ENCODE measurements at places on chromosomes 1 and 21.

DNA sequence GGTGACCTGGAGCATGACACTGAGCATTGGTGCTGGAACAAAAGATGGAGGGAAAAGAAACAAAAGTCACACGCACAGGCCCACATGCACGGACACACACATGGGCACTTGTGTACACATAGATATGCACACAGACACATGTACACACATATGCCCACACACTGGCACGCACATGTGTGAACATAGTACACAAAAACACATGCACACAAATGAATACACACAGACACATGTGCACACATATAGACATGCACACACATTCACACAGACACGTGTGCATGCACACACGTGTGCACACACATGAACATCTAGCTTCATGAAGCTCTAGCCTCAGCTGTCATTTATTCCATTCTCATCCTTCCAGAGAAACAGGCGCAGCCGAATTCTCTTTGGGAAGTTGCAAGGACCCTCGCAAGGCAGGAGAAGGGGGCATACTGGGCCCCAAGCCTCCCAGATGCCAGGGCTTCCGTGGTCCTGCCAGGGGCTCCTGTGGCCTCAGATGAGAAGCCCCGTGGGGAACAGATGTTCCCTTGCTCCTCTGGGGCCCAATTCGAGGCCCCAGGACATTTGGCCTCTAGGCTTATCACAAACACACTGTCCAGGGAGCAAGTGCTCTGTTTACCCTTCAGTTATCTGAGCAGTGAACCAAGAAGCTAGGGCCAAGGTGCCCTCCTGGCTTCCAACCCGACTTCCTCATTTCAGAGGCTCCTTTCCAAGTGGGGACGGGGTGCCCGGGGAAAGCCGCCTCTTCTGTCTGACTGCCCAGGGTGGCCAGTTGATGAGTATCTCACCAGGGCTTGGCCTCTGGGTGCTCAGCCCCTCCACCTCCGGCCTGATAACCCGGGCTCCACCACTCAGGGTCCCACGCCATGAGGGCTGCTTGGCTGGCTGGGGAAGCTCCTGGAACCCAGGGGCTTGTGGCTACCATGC lies 116.4 kb upstream of the ARHGEF16 start:
- no peak for DNase-seq

DNA sequence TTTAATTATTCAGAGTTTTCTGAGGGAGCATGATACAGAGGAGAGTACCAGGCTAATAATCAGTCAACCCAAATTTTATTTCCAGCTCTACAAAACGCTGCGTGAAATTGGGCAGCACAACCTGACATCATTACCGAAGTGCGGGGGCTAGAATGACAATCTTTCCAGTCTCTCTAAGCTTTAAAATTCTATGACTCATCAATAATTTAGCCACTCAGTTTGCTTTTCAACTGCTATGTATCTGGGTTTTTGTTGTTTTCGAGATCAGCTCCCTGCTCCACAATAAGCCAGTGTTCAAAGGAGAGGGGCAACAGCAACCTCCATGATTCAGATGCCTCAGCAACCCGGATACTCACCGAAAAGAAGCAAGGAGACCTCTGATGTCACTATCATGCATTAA lies 13.9 kb downstream of the SORT1 start:
- no peak for DNase-seq

GRCh38 chr1:110770832-110771231 lies 96.1 kb upstream of the KCNA3 start:
- DNase-seq: no peak

GRCh38 chr1:48939042-48939441 lies 162.4 kb upstream of the BEND5 start:
- no peak for DNase-seq

GRCh38 chr1:234845097-234845660 lies 235.2 kb upstream of the IRF2BP2 start:
- DNase-seq: no peak

- no peak for DNase-seq
These were observed 12.5 kb upstream of the KCNA3 start for GRCh38 chr1:110687250-110687649.

GRCh38 chr1:55827350-55827749 lies 612.2 kb upstream of the USP24 start:
- no peak for DNase-seq

DNA sequence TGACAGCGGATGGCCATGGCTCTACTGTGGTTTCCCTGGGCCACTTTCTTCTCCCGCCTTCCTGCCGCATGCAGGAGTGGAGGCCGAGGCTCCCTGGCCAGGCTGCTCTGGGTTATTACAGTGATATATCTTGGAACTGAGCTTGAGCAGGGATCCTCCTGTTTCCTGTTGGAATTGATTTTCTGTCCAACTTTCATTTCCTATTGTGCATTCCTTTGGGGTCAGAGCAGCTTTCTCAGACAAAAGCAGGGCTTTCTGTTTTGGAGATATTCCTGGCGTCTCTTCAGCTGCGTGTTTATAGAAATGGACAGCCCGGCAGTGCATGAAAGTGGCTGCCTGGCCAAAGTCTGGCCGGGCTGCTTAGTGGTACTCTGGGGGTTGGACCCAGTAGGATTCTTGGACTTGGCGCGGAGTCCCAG lies 146.4 kb downstream of the KIF26B start:
- no peak for DNase-seq

- no peak for DNase-seq
These were observed 75.2 kb downstream of the GFI1 start for GRCh38 chr1:92411511-92411910.

- no peak for DNase-seq
These were observed at the start of gene CYYR1 for GRCh38 chr21:26572702-26573381. Gene CYYR1, minus strand, starts transcription at chr21:26573286. Its CDS starts 346 bp downstream, at chr21:26572940.

- DNase-seq: peak; percentile 28
These were observed 1.2 kb downstream of the S100A3 start for GRCh38 chr1:153547560-153548551.

GRCh38 chr1:203083463-203083921 lies 2.3 kb downstream of the MYOG start:
- DNase-seq: no peak

DNA sequence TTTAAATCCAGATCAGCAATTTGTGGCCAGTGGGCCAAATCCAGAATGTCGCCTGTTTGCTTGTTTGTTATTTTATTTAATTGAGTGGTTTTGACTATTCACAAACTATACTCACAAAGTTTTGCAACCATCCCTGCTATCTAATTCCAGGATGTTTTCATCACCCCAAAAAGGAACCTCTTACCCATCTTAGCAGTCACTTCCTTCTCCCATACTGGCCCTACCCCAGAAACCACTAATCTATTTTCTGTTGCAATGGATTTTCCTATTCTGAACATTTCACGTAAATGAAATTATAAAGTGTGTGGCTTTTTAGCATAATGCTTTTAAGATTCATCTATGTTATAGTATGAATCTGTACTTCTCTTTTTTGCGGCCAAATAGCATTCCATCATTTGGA lies 41.3 kb downstream of the WDTC1 start:
- no peak for DNase-seq

DNA sequence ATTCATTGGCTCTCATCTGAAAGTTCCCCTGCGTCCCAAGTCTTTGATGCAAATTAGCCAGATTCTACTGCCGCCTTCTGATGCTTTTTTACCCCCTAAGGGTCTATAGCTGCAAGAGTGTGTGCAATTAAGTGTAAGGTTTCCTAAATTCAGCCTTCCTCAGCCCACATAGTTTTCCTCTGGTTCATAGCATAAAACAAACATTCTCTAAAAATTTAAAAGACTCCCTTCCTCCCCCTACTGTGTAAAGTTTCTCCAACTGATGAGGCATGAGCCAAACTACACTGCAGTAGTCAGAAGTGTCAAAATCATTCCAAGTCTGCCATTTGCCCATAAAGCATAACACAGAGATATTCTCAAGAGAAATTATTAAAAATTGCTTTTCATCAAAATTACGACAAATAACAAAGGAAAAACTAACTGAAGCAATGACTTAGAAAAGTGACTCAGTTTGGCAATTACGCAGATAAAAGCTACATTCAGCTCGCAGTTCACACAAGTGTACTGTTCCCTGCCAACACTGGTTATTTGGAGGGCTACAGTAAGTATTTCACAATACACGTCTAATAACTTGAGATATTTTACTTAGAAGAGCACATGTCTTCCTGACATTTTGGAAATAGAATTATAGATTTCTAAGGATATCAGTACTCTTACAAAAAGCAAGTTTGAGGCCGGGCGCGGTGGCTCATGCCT lies 15.4 kb downstream of the KCNH1 start:
- DNase-seq: no peak

DNA sequence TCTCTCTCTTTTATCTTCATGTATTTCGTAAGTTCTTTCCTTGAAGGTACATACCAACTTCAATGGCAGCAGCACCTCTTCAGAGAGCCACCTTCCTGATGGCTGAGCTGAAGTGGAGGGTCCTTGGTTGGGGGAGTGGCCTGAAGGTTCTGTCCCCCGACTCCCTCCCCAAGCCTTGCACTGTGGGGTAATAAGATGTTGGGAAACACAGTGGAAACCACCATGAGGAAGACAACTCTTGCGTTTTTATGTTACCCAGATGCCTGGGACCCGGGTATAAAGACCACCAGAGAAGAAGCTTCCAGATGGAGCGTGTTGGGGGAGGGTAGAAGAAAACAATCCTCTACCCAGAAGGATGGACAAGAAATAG lies 794 bp downstream of the KRTAP12-3 start:
- no peak for DNase-seq

DNA sequence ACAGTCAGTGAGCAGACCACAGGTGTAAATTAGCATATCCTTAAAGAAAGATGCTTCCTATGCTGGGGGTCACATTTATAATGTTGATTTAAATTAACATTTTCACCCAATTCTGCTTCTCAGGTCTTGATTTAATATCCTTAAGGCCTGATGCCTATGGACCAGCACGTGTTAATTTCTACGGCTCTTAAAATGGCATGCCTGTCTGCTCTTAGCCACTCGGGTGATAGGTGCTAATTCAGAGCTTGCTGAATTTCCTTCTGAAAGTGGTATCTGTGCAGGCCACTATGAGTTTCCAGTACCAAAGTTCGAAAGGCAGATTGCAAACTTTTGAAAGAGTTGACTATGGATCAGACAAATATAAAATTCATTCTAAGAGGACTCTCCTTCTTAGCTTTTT lies 487.4 kb upstream of the ADGRL2 start:
- no peak for DNase-seq

GRCh38 chr1:47576758-47577115 lies 138.9 kb downstream of the FOXD2 start:
- no peak for DNase-seq

- no peak for DNase-seq
These were observed 95.5 kb upstream of the IVNS1ABP start for GRCh38 chr1:185412385-185413087.

Measured in activated CD4-positive, CD25-positive, alpha-beta regulatory T cell treated with anti-CD3 and anti-CD28 coated beads, Interleukin-2, amount 50 U/mL, for 72 hours (primary cell).